ENCODE measurements at places on chromosomes 2 and 18.

- DNase-seq, result peak; percentile 49
Measured at GRCh38 chr2:158464426-158465281, 7.9 kb downstream of the PKP4 start.

- DNase-seq, result no peak
Measured at GRCh38 chr2:216485237-216485636, 13.4 kb upstream of the RPL37A start.

DNA sequence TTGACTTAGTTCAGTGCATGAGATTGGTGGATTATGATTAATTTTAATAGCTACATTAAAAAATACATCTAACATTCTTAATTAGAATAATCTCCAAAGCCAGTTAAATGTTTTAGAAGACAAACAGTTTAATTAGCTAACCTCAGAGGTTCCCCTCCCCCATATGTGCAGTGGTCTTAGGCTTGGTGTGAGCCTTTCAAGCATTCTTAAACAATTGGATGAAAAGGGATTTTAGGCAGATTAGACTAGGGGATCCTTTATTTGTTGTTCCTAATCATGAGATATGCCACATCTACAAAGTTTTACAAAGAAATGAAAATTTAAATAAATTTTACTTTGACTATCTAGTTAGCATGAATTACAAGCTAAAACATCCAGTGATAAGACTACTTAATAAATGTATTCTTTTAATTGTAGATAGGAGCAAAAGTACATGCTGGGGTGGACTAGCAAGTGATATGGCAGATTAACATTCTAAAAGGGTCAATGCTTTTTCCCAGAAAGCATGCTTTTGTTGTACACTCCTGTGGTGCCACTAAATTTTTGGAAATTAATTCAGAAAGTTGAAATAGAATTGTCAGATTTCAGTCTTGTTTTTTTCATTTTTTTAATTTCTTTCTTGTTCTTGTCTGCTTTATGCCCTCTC, 42.7 kb upstream of the OTX1 start:
- DNase-seq, result no peak

DNA sequence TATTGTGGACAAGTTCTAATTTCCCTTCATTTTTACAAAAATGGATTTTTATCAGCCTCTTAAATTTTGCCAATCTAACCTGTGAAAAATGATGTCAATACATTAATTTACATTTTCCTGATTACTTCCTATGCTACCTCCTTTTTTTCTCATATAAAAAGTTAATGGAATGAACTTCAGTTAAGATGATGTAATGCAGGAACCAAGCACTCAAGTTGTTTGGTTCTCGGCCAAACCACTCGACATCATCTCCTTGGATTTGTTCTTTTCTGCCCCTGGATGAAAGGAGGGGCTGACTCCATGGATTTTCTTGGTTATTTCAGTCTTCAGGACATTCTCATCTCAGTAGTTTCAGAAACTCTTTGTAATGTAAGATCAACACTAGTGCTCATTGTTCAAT, 253.1 kb upstream of the NXPH2 start:
- no peak for DNase-seq

GRCh38 chr2:193024791-193025190, 830.1 kb upstream of the TMEFF2 start:
- DNase-seq, result no peak

GRCh38 chr2:164779383-164780057, 62.1 kb downstream of the COBLL1 start:
- DNase-seq, result no peak

DNA sequence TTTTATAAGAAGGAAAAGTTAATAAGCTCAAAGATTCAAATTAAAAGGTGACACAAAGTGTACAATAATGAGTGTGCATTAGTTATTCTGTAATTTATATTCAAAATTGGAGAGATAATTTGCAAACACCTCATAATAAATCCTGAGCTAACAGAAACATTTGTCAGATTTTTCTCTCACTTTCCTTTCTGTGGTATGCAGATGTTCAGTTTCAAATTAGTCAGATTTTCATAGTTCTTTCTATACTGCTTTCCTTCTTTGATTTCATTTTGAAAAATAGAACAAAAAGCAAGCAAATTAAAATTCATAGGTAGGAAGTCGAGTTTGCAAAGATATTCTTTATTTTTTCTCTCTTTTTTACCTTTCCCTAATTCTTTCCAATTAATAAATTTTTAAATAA, 1420.1 kb upstream of the NXPH2 start:
- no peak for DNase-seq

- DNase-seq, result no peak
Measured at GRCh38 chr18:4256766-4257417, 198.2 kb downstream of the DLGAP1 start.

GRCh38 chr18:37533647-37534584, 31.7 kb downstream of the CELF4 start:
- no peak for DNase-seq

DNA sequence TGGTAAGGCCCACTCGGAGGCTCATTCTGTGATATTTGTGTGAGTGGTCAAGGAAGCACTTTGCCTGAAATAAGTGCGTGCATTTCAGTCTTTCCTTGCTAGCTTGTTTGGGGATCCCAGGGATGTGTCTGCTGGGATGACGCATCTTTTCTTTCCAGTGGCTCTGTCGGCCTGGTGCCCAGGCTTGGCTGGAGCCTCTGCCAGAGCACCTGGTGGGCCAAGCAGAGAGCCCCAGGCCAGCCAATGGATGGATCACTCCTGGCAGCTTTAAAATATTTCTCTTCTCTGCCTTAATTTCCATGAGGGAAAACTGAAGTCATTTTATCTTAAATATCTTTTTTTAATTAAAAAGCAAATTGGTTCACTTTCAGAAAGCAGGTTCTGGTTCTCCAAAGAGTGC, 501.8 kb upstream of the HS6ST1 start:
- no peak for DNase-seq

DNA sequence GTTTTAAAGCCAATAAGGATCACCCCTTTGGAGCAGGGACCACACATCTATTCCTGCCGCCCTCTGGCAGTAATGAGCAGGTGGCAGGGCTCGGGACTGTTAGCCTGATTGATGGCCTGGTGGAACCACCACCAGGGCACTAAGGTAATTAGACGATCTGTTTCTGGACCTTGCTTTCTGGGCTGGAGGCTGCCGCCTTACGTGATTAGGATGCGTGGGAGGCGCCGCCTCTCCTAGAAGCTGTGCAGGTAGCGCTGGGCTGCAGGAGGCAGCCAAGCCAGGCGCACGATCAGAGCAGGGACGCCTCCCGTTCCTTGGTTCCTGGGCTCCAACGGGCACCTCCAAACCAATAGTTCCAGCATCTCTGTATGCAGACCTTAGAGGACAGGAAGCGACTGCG, 242.6 kb upstream of the RAB12 start:
- DNase-seq, result no peak

GRCh38 chr18:30698571-30698970, 344.0 kb downstream of the DSC3 start:
- no peak for DNase-seq

DNA sequence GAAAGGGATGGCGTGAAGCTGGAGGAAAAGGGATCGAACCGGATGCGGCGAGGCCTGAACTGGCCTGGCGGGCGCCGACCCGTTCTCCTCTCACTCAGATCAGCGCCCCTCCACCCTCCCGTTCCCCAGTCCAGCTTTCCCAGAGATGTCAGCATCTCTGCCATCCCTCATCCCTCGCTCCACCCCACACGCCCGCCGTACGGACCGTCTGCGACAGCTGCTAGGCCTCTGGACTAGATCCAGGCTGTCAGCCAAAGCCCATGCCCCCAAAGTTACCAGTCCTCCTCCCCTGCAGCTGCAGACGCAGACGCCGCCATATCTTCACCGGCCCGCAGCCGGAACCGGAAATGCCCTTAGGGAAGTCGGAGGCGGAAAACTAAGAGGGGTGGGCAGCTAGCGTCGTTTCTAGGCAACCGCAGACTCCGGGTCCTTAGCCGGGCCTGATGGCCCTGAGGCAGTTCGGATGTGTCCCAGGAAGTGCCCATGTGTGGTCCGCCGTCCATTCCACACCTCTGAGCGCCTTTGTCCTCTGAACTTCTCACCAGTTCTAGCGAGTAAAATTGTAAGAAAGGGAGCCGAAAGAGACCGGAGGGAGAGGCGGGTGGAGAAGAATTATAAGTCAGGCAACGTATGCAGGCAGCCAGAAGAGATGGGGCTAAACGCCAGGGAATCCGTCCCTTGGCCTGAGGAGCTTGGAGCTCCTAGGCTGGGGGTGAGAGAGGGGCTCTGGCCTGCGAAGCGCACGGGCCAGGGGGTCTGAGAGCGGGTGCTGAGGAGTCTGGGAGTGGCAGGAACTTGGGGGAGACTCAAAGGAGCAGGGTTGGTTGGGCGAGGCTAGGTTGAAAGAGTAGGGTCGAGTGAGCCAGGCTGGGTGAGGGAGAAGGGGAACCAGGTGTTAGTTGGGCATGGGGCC, at the start of the genes RNF25 and STK36:
Gene RNF25 (minus strand): TSS at position 349 of the 913 bp plus-strand sequence. CDS start 32 bp downstream, at position 317.
Gene STK36 (plus strand): TSS at position 433 of the 913 bp plus-strand sequence. CDS start 744 bp downstream, outside the sequence.
- DNase-seq, result peak; percentile 90

- DNase-seq, result no peak
Measured at GRCh38 chr2:23698116-23698693, 228.7 kb downstream of the ATAD2B start.

GRCh38 chr2:127105656-127106456, 1.1 kb downstream of the BIN1 start:
- no peak for DNase-seq

- no peak for DNase-seq
Measured at GRCh38 chr18:74488354-74488753, 7.8 kb upstream of the CNDP2 start.

DNA sequence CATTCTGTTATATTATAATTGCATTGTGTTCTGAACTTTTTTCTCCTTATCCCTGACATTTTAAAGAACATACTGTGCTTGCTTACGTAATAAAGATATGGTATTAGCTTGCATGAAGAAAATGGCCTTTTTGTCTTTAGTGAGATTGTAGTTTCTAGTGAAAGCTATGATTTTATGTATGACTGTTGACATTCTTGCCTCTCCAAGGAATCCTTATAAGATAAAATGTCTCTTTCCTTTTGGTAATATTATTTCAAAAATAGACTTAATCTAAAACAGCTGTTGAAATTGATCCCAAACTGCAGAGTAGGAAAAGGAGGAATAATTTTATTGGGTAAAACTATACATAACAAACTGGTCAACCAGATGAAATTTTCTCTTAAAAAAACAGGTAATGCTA, 40.8 kb upstream of the CCDC102B start:
- no peak for DNase-seq

DNA sequence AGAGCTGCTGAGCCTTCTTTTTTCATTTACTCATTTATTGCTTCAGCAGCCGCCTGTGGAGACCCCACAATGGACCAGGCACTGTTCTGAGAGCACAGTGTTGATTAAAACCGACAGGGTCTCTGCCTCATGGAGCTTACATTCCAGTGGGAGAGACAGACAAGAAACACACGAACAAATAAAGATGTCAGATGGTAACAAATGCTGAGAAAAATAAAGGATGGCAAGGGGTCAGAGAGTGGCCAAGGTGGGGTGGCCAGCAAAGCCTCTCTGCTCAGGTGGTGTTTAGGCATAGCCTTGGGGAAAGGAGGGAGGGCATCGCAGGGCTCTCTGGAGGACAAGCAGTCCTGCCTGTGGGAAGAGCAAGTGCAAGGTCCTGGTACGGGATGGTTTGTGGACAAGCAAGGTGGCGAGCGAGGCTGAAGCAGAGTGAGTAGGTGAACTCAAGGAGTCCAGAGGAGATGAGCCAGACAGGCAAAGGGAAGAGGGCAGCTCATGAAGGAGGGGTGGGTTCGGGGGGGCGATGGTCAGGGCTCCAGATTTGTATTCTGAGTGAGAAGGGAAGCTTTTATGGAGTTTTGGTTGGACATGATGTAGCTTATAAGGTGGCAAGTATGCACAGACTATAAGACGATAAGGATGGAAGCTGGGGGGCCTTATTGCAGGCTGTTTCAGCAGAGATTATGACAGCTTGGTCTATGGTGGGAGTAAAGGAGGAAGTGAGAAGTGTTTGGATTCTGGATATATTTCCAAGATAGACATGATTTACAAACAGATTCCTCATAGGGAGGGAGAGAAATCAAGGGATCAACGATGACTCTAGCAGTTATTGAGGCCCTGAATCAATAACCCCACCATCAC, 8.8 kb upstream of the ITGB6 start:
- no peak for DNase-seq

- DNase-seq, result no peak
Measured at GRCh38 chr18:68121308-68121707, 593.6 kb downstream of the TMX3 start.

DNA sequence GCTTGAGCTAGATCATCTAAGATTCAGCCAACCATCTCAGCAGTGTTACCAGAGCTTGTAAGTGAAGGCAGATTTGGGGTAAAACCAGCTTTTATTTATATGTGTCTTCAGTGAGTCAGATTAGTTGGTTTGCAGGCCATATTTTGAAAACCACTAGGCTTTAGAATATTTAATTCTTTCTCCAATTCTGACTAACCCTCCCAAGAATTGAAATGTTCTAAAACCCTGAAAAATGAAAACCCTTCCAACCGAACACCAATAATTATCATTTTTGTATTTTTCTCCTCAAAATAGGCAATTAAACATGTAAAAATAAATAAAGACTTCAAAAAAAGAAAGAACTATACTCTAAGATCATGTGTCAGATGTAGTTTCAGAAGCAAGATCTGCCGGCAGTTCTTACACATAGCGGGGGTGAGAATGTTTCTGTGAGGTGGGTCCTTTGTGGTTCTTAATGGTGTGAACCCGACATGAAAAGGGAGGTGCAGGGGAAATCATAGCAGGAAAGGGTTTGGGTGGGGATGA, 14.2 kb downstream of the PLEK start:
- no peak for DNase-seq

- no peak for DNase-seq
Measured at GRCh38 chr2:201536754-201537153, 85.2 kb downstream of the STRADB start.

DNA sequence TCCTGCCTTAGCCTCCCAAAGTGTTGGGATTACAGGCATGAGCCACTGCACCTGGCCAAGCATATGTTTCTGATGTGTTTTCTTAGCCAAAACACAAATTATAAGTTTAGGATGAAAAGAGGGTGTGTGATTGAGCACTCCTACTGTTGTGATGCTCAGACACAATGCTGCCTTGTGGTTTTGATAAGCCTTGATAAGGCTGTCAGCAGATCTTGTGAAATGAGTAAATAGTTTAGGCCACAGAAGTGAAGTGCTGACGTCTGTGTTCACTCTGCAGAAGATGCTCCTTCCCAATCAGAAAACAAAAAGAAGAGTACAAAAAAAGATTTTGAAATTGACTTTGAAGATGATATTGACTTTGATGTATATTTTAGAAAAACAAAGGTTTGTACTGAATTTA, 24.3 kb downstream of the NCAPH start:
- no peak for DNase-seq

GRCh38 chr18:77052297-77052982, 80.1 kb downstream of the MBP start:
- DNase-seq, result no peak
